ENCODE measurements at places on chromosomes 4 and X.

GRCh38 chr4:99054428-99054994 is 34.1 kb downstream of the ADH5 start:
- DNase-seq, result no peak

DNA sequence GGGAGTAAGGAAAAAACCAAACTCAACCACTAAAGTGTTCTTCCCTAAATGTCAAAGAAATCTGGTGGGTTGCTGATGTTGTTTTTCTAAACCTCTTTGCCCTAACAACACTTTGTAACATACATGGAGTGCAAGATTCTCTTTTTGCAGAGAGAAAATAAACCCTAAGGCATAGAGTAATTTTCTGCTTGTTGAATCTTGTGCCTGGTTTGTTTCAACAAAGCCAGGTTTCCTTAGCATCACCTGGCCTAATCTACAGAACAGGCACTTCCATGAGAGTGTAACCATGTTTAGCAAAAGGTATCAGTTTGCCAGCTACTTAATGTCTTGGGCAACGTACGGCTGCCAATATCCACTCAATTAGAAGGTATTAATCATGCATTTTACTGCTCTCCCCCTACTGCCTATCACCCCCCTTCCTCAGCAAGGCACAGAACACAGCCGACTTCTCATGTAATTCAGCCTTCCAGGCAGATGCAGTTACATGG is 219.2 kb downstream of the MAML3 start:
- DNase-seq, result no peak

- DNase-seq, result no peak
Measured at GRCh38 chr4:102817021-102817605, 10.2 kb downstream of the UBE2D3 start.

GRCh38 chrX:153438532-153438931 is 7.3 kb downstream of the TREX2 start:
- peak; percentile 43 for DNase-seq

GRCh38 chr4:95212692-95213091 is 336.1 kb downstream of the UNC5C start:
- DNase-seq, result no peak

GRCh38 chrX:74980802-74981201 is 55.5 kb upstream of the NEXMIF start:
- no peak for DNase-seq

DNA sequence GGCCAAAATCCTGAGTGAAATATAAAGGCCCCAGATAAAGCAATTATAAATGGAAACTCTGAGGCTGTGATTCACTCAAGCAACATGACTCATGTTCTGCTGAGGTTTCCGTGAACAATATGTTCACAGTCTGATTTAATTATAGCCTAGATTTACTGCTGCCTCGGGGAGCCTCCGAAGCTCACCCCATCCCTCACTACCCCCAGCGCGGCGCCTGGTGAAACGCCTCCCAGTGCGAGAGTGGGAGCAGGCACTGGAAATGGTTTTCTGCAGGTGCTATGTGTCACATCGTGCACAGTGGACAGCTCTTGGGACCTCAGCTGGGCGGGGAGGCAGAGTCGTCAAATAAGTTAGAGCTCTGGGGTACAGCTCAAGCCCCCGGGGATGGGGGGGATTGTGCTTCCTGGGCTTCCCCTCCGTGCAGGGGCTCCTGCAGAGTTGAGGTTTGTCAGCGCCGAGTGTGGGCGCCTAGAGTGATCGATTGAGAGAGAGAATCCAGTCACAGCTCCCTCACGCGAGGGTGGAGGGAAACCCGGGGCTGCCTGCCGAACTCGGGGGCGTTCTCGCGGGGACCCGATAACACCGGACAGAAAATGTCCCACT is 110.6 kb downstream of the PHKA2 start:
- DNase-seq, result no peak

DNA sequence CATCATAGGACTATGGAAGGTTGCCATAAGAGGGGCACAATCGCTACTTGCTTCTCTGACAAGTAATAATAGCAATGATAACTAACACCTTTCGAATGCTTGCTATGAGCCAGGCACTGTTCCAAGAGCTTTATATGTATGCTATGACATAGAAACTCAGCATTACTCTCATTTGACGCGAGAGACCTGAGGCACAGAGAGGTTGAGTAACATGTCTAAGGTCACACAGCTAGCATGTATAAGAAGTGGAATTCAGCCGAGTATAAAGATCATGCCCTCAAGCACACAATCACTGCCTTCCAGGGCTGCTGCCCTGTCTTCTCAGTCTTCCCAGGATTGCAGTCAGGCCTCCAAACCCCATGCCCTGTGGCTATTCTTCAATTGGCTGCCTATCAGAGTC is 19.5 kb downstream of the PJA1 start:
- no peak for DNase-seq

GRCh38 chrX:70434352-70434866 is 10.2 kb upstream of the DLG3 start:
- peak; percentile 51 for DNase-seq

DNA sequence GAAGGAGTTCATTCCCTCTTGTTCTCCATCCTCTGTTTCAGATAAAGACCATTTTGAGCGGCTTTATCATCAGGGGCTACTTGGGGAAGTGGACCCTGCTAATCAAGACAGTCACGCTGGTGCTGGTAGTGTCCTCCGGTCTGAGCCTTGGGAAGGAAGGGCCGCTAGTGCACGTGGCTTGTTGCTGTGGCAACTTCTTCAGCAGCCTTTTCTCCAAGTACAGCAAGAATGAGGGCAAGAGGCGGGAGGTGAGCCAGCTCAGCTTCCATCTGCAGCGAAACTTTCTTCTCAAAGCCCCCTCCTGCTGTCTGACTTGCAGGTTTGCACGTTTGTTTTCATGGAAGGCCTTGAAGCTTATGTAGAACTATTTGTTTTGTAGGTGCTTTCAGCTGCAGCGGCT is 49.5 kb downstream of the CLCN4 start:
- no peak for DNase-seq

- no peak for DNase-seq
Measured at GRCh38 chr4:159937595-159937994, 834.7 kb downstream of the RAPGEF2 start.

DNA sequence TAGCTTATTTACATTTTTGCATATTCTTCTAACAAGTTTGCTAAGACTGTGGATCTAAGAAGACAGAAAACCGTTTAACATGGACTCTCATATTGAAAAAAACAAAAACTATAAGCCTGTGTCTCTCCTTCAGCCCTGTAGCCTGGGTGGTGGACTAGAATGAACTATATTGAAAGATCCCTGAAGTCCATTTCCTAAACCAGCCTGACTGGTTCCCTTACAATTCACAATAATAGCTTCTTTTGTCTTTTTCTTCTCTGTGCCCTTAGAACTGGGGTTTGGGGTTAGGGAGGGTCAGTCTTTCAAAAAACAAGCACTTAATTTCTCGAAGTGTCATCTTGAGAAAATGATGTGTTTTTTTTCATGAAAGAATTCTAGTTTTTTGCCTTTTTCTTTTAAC is 59.0 kb downstream of the GSTCD start:
- DNase-seq, result no peak

DNA sequence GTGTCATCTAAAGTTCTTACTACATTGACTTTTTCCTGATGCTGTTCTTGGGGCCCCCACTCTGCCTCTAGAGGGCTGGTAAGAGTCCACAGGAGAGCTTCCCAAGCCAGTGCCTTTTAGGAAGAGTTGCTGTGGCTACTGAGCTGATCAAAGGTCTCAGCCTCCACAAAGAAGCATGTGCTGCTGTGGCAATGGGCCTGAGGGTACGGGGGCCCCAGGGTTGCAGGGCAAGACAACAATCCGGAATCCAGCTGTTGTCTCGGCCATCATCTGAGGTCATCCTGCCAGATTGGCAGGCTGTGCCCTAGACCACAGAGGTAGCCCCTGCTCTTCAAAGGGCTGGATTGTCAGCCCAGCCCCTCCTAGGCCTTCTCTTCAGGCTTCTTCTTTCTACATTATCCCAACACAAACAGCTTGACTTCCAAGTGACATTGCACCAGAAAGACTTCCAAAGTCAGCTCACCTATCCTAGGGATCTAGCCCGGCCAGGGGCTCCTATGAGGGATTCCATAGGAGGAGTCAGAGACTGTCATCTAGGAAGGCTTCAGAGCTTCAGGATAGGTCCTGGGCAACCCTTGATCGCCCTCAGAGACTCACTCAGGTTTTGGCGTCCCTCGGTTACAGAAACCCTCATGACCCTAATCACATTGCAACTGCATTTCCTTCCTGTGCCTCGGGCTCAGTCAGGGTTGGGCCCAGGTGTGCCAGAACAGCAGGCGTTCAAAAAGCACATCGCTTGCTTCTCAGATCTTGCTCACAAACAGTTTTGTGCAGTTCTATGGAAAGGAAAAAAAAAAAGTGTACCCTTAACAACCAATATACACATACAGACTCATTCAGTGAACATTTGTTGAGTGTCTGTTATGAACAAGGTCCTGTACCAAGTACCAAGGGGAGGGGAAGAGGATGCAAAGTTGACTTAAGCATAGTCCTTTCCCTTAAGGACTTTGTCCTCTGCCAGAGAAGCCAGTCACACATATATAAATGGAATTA is 27.8 kb downstream of the SLC25A5 start:
- DNase-seq, result no peak

GRCh38 chr4:126051689-126052424 is 737.1 kb downstream of the FAT4 start:
- DNase-seq, result no peak

DNA sequence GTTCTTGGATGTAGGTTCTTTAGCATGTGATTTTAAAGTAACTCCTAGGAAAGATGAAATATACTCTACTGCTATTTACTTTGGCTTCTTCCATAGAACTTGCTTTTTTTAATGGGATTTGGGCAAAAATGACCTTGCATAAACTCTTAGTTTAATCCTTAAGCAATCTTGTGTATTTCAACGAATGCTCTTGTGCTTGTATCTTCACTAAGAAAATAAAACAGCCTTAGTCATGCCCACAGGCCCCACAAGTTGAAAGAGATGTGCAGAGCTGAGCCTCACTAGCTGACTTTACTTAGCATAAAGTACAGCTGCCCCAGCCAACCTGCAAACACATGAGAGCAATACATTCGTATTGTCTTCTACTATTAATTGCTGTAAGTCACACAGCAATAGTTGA is 1609.2 kb downstream of the STIM2 start:
- DNase-seq, result no peak

DNA sequence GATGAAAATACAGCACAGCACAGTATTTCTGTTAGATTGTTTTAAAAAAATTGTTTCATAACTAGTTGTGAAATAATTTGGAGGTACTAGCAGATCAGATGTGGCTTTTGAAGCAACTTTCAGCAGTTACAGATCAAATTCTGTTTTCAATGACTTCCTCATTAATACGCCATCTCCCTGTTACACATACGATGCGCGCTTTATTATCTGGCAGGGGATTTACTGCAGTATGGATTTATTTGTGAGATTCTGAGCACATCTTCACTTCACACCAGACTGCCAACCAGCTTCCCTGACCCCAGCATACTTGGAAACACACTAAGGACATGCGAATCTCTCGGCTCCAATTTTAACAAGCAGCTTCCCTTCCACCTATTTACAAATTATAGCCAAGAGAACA is 235.5 kb upstream of the DIAPH2 start:
- no peak for DNase-seq

DNA sequence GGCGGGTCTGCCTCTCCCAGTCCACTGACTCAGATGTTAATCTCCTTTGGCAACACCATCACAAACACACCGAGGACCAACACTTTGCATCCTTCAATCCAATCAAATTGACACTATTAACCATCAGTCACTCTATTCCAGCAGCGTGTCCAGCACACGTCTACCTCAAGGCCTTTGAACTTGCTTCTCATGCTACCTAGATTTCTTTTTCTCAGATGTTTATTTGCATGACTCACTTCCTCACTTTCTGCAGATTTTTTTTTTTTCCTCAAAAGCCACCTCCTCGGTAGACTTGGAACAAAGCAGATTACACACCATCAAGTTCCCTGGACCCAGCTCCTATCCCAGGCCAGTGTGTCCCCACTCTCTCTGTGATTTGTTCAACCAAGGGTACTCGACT is 49.5 kb downstream of the SUPT20HL2 start:
- no peak for DNase-seq

- peak; percentile 18 for DNase-seq
Measured at GRCh38 chr4:22962295-22962694, 269.6 kb downstream of the GBA3 start.

GRCh38 chr4:144174401-144175067 is 34.0 kb upstream of the GYPA start:
- peak; percentile 6 for DNase-seq

GRCh38 chr4:135917011-135917410 is 1615.3 kb downstream of the PCDH18 start:
- DNase-seq, result peak; percentile 19

- no peak for DNase-seq
Measured at GRCh38 chr4:185888676-185889075, 76.7 kb upstream of the SORBS2 start.

DNA sequence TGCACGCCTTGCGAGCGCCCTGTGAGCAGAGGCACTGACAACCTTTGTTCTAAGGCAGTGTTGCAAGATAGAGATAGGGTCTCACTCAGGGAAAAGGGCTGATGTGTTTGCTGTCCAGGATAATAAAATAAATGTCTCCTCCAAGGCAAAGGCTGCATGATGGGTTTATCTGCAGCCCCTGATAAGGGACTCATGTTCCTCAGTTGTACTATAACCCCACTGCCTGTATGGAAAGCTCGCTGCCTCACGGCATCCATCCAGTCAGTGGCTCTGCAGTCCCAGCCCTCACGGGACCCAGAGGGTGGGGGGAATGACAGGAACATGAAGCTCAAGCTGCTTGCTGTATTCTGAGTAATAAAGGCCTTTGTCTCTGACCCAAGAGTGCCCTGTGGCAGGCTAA is 22.6 kb downstream of the BCLAF3 start:
- DNase-seq, result no peak

DNA sequence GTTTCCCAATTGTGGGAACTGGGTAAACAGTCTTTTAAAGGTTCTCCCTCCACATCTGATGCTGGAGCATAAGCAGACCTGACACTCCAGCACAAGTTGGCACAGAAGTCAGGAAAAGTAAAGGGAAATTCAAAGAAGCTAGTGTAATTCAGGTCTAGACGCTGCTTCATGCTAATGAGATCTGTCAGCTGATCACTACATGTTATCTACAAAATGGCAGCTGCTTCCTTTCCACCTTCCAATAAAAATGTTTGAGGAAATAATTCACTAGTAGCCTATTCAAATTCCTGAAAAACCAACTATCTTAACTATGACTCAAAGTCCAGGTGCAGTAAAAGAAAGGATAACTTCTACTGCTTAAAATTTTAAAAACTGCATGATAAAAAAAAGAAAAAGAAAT is 29.3 kb downstream of the DCAF8L2 start:
- DNase-seq, result no peak

DNA sequence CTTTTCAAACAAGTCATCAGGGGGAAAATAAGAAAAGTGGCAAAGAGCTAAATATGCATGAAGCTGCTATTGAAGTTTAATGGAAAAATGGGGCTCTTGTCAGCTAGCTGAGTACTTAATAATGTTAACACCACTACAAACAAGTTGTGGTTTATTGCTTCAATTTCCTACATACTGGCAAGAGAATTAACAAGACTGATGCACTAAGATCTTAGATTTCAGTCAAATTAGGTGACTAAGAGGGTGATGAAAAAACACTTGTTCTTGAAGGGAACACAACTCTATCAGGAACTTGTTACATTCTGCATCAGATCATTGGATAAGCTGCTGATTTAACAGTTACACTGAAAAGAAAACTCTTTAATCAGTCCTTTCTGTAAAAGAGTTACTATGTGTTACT is 234.6 kb upstream of the AFF2 start:
- no peak for DNase-seq

GRCh38 chrX:130300010-130300282 is 31.2 kb upstream of the ZNF280C start:
- DNase-seq, result no peak

Data from NCI-H1694 treated with DMSO at 0.1 percent for 48 hours (cell line).